NCI-H1105 (cell line): ENCODE measurements at places on chromosomes 5 and 9.
A peak's percentile ranks its signal among the peaks of the same experiment; 100 is the strongest.

DNA sequence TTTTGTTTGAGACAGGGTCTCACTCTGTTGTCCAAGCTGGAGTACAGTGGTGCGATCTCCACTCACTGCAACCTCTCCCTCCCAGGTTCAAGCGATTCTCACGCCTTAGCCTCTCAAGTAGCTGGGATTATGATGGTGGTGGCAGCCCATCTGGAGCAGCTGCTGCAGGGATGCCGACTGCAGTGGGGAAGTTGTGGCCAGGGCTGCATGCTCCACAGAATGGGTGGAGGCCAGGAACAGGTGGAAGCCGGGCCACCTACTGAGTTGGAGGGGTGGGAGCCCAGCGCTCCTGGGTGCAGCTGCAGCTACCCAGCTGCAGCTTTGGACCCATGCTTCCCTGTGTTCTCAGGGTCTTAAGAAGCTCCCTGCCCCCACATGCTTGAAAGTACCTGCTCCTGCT lies 99.7 kb downstream of the SCAI start:
- DNase-seq = no peak

DNA sequence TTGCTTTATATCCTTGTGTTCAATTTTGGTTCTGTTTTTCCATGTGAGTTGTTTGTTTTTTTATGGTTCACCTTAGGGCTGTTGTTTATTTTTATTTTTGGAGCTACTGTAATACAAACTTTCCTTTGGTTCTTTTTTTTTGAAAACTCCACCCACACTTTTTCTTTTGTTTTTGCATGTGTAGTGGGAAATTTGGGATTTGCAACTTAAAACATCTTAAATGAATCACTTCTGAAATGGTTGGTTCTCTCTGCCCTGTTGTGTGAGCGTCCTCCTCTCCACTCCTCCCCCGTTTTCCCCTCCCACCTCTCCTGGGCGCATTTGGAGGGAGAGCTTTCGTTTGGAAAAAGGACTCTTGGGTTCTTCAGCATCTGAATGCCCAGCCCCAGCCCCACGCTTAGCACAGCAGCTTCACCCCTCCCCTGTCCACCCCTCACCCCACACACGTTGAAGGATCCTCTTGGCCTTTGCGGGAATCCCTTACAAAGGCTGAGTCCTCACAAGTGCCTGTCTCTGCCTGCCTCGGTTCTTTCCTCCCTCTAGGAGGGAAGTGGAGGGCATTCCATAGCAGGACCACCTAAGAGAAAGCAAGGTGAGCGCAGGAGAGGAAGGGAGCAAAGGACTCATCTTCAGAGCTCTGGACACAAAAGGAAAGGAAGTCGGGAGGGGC lies 67.2 kb downstream of the DMRT1 start:
- DNase-seq = no peak

DNA sequence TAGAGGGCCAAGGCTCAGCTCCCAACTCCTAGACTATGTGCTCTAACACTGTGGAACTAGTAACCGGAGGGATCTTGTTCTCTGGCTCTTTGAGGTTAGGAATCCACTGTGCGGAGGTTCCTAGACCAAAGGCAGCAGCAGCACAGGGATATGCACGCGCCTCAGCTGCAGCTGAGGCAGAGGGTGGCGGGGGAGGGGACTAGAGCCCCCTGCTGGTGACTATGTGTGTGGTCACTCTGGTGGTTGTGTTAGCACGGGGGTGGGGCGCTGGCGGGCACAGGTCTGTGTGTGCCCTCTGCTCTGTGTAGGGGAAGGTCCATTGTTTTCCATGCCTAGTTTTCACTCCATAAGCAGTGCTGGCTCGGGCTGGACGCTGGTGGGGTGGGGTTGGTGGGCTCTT lies 458.0 kb upstream of the IZUMO3 start:
- DNase-seq = no peak

DNA sequence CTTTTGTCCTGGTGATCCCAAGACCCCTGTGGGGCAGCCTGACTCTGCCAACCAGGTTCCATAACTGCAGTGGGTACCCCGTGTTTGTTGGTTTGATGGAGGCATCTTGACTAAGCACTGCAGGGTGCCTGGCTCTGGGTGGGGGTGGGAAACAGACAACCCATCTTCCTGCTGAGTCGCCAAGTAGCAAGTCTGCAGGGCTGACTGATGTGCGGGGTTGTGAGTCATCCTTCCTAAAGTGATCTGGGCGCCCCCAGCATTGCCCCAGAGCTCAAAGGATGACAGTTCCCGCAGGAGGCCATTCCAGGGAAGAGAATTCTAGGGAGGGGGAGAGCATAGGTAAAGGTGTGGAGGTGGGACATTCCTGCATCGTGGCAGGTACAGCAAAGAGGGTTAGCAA lies 23.5 kb downstream of the DAB2IP start:
- DNase-seq = no peak

- no peak for DNase-seq
Measured at GRCh38 chr9:97064176-97064575, 25.2 kb upstream of the CTSV start.

GRCh38 chr9:111731928-111732327 lies 62.8 kb downstream of the SHOC1 start:
- no peak for DNase-seq

GRCh38 chr5:79001471-79001870 lies 16.4 kb upstream of the ARSB start:
- DNase-seq = no peak

DNA sequence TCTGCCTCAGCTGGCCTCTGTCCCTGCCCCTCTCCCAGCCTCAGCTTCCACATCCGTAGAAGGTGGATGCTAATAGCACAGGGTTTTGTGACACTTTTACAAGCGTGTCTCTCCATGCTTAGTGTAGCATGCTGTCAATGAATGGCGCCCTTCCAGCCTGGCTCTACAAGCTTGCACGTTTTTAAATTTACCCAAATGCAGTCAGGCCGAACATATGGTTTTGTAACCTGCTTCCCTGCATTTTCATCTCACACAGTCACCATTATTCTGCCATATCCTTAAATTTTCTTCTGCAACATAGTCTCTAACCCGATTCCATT lies 28.8 kb downstream of the FAM163B start:
- DNase-seq = no peak

DNA sequence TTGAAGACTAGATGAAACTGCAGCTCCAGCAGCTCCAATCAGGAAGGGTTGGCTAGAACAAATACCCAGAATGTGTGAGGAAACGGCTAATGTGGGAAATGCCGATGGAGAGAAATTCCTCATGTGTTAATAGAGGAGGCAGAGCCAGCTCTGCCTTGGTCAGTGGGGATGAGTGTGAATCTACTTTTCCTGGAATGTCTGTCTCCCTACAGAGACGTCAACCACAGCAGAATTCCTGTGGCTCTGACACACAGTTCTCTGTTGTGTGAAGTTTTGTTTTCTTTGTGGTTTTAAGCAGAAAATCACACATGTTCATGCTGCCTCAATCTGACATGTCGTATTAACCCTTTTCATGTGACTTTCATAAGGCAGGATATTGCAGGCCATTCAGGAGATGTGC lies 476.6 kb upstream of the WWC1 start:
- no peak for DNase-seq

DNA sequence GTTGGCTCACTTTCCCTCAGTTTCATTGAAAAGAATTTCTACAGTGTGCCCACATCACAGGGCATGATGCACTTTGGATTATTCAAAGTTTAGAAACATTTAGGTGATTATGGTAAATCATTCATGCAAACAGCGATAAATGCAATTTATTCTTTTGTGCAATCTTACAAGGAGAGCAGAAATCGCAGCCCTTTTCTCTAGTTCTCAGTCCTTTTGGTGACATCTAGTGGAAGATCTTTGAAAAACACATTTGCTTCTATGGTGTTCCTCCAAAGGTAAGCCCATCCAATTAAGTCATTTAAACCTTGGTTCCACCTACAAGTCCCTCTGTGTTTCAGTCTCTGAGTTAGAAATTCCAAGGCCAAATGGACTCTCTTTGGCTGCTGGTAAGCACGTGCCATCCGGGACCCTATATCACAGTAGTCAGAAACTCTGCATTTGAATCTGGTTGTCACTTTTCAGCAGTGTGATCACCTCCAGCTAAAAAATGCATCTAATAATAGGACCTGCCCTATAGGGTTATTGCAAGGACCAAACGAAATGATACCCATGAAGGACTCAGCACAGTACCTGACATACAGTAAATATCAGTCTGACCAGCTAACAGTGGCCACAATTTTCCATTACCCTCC lies 66.4 kb downstream of the MACROH2A1 start:
- DNase-seq = peak; percentile 14

GRCh38 chr5:16980983-16981382 lies 44.9 kb upstream of the MYO10 start:
- DNase-seq = no peak

GRCh38 chr9:4141296-4141695 lies 158.6 kb downstream of the GLIS3 start:
- DNase-seq = no peak

GRCh38 chr5:150070821-150071220 lies 15.5 kb downstream of the CSF1R start:
- DNase-seq = no peak

- no peak for DNase-seq
Measured at GRCh38 chr5:1961304-1961946, 78.7 kb upstream of the IRX4 start.

GRCh38 chr5:155700333-155700732 lies 626.6 kb upstream of the SGCD start:
- no peak for DNase-seq

DNA sequence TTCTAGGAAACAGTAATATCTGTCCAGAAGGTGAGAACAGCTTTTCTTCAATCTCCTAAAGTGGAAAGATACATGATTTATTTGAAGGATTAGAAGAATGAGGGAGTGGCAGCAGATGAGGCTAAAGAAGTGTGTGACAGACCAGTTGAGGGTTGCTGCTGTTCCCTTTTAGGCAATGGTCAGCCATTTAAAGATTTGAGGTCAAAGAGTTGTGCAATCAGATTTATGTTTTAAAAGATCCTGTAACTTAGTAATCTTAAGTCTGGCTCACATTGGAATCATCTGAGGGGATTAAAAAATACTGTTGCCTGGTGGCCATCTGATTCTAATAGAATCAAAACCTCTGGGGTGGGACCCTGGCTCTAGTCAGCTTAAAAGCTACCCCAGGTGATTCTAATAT lies 4.3 kb upstream of the SGCD start:
- no peak for DNase-seq

GRCh38 chr5:72107131-72107900 lies at the start of gene MAP1B:
Gene MAP1B, plus strand, starts transcription at chr5:72107475. Its CDS starts 57 bp downstream, at chr5:72107532.
- peak; percentile 72 for DNase-seq

- DNase-seq = no peak
Measured at GRCh38 chr5:35297755-35298154, 67.5 kb upstream of the PRLR start.

DNA sequence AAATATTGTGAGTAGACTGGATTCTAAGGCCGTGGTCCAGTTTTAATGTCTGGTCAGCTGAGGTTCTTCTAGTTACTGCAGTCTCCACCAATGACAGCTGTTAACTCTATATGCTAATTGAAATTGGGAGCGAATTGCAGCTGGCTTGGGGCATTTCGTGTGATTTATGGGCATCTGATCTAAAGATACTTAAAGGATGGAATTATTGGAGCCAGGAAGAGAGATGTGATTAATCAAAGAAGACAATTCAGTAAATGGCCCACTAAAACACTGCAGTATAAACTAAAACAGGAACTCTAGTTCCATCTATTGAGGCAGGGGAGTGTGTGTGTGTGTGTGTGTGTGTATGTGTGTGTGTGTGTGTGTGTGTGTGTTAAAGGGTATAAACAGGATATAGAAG lies 157.5 kb upstream of the IQGAP2 start:
- DNase-seq = no peak

- peak; percentile 4 for DNase-seq
Measured at GRCh38 chr5:131589510-131590348, 45.3 kb downstream of the RAPGEF6 start.

- DNase-seq = no peak
Measured at GRCh38 chr5:92206681-92207080, 823.6 kb upstream of the ARRDC3 start.

DNA sequence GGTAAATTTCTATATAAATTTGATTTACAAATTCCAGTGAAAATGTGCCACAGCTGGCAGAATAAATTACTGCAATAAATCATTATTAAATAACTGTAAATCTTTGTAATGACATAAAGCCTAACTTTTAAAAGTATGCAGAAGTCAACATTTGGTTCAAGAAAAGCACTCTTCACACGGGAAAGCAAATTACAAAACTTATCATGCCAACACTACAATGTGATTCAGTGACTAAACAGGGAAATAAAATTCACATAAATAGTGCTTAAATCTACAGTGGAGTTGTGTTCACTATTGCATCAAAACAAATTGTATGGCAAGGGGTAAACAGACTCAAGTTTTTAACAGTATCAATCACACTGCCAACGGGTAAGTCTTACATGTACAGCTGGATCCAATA lies 117.2 kb downstream of the BNC2 start:
- no peak for DNase-seq

- no peak for DNase-seq
Measured at GRCh38 chr5:60092671-60093422, 199.3 kb upstream of the PDE4D start.

GRCh38 chr5:91119981-91120850 lies 262.9 kb downstream of the ARRDC3 start:
- no peak for DNase-seq

- no peak for DNase-seq
Measured at GRCh38 chr9:14213504-14213903, 100.4 kb downstream of the NFIB start.

DNA sequence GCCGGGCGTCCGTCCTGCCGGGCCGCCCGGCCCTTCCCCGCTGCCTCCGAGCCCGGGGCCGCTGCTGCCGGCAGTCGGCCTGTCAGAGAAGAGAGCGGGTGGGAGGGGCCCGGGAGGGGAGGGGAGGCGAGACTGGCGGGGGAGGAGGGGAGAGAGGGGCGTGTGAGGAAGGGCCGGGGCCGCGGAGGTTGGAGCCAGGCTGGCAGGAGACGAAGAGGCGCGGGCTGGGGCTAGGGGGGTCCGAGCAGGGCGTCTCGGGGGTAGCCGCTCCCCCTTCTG lies 570 bp downstream of the CREBRF start:
- peak; percentile 28 for DNase-seq

DNA sequence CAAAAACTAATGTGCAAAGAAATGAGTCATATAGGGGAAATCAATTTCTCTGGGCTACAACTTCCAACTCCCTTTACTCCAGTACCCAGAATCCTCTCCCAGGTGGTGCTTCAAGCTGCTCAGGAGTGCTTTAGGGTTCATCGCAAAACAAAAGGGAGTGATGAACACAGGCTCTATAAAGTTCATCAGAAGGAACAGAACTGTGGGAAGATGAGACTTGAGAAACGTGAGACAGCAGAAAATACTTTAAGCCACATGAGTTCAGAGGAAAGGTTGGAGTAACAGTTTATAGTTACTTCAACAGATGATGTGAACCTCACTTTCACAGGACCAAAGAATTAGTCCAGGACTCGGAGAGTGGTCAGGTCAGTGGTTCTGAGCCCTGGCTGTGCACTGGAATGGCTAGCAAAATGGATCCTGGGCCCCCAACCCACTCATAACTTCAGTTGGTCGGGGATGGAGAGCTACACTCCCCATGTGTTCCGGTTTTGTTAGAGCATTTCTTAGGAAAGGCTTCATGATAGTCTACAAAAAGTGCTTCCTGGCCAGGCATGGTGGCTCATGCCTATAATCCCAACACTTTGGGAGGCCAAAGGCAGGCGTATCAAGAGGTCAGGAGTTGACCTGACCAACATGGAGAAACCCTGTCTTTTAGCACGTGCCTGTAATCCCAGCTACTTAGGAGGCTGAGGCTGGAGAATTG lies 4.3 kb downstream of the RPL12 start:
- DNase-seq = no peak
